ENCODE measurements at places on chromosomes 3 and 15.

DNA sequence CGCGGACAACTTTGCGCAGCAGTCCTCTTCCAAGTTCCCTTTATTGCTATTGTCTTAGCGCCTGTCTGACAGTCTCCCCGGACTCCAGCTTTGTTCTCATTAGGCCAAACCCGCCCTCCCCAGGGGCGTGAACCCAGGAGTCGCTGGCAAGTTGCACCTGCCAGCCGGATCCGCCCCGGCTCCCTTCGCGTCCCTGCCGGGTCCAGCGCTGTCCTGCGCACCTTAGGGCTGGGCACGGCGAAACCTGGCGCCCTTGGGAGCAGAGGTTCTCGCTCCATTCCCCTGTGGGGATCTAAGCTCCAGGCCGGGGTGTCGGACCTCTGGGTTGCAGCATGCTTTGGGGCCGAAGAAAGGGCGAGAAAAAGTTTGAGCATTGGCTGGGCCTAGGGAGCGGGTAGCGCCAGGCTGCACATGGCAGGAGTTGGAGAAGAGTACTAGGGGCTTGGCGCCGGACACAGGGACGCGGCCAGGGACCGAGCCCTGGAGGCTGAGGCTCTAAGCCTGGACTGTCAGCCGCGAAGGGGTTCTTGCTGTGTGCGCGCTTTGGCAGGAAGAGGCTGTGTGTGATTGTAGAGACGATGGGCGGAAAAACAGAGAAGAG is 335.1 kb upstream of the THRB start:
- no peak for DNase-seq

- DNase-seq = peak; percentile 77
These were observed 40.9 kb downstream of the UACA start for GRCh38 chr15:70722266-70723121.

DNA sequence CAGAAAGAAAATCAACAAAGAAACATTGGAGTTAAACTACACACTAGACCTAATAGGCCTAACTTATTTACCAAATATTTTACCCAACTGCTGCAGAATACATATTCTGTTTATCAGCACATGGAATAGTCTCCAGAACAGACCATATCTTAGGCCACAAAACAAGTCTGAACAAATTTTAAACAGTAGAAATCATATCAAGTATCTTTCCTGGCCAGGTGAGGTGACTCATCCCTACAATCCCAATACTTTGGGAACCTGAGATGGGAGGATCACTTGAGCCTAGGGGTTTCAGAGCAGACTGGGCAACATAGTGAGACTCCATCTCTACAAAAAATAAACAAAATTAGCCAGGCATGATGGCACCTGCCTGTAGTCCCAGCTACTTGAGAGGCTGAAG is 18.1 kb upstream of the KPNA4 start:
- DNase-seq = no peak

DNA sequence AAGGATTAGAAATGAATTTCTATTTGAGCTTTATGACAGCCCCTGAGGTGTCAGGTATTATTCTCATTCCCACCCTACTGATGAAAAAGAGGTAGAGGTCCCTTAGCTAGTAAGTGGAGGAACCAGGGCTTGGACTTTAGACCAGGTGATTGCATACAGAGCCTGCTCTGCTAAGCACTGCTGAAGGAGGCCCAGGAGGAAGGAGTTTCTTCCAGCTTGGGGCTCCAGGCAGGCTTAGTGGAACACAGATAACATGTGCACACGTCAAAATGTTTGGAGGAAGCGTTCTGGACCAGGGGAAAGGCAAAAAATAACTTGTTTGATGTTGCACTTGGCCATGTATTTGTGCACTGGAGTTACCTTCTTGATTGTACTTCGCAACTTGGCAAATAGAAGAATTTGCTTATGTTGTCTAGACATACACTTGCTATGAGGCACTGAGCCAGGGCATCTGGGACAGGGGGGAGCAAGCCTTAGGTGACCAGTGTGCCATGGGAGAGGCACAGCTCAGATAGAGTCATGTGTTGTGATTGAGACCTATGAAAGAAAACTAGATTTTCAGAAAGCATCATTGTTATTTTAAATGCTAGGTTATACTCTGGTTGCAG is 22.4 kb downstream of the IFT122 start:
- DNase-seq = no peak

GRCh38 chr3:108826309-108827187 is 4.0 kb downstream of the TRAT1 start:
- no peak for DNase-seq

GRCh38 chr3:111864821-111865656 is 6.0 kb downstream of the PHLDB2 start:
- peak; percentile 88 for DNase-seq

GRCh38 chr15:28995705-28996104 is 109.9 kb downstream of the APBA2 start:
- no peak for DNase-seq

GRCh38 chr3:169467751-169468150 is 195.8 kb downstream of the MECOM start:
- DNase-seq = no peak

GRCh38 chr3:120796976-120797375 is 54.4 kb downstream of the GTF2E1 start:
- DNase-seq = no peak

DNA sequence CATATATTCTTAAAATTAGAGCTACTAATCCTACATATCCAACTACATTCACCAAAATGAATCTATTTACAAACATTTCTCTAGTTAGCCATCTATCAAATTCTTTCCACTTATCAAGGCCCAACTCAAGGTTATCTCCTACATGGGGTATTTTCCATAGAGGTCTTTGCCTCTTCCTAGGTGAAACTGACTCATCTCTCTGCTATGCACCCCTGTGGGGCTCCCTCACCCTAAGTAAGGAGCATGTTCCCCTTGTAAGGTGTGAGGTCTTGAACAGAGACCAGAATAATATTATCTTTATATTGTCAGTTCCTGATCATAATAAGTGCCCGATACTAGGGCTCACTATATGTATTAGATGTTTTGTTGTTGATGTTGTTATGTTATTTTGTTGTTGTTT is 74.6 kb upstream of the TSC22D2 start:
- no peak for DNase-seq

DNA sequence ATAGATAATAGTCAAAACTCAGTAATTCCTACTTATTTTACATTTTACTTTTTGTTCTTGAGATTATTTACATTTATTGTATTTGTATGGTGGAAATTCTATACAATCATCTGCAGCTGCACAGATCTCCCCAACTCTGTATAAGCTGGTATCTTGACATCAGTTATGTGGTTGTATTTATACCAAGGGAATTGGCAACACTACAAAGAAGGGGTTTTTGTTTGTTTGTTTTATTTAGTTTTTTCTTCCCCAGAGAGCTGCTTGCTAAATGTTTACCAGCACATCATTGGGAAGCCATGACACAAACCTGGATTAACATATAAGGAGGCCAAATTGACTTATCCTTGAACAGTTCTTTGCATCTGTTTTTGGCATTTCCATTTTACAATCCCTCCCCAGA is 389.2 kb upstream of the KCNMB2 start:
- DNase-seq = no peak

DNA sequence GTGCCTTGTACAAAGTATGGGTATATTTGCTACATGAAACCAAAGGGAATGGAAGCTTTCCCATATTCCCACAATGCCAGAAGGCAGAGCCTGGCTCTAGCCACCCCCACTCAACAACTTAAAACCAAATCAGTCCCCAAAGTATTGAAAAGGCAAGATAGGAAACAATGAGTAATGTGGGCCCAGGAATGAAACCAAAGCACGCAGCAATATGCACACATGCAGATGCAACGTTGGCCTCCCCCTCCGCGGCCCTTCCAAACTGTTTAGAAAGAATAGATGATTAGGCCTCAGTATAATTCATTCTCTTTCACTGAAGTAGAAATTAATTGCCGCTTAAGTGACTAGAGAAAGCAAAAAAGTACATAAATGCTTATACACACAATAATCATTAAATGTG is 59.1 kb downstream of the THRB start:
- DNase-seq = no peak

GRCh38 chr3:130259166-130259874 is 86.2 kb upstream of the COL6A5 start:
- no peak for DNase-seq

DNA sequence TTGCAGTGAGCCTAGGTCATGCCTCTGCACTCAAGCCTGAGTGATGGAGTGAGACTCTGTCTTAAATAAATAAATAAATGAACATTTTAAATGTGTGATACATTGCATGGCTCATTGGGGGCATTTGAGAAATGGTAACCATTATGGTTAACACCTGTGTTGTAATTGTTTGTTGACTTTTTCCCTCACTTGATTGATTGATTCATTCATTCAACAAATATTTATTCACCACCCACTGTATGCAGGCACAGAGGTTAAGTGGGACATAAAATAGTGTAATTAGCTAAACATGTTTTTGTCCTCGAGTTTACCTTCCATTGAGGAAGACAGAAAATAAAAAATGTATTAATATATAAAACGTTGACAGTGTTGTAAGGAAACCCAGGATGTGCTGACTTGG is 127.1 kb upstream of the ANKRD28 start:
- DNase-seq = no peak

- no peak for DNase-seq
These were observed 50.2 kb downstream of the NUDT16 start for GRCh38 chr3:131431754-131432153.

GRCh38 chr3:177351757-177352158 is 154.5 kb upstream of the TBL1XR1 start:
- no peak for DNase-seq

DNA sequence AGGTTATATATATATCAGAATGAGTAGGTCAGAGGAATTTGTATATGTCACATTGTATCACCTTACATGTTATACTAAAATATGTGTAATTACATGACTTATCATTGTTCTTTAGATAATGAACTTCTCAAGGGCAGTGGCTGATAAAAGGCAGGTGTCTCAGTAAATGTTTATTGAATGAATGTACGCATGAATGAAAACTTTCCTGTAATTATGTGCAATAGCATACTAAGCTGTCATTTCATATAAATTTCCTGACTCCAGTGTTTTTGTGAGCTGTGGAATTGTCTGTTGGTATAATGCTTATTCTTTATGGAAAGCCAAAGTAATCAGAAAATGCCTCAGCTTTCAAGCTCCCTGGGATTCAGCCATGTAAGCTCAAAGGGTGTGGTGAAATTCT is 4.2 kb downstream of the TBC1D23 start:
- no peak for DNase-seq

- no peak for DNase-seq
These were observed 48.7 kb downstream of the SETMAR start for GRCh38 chr3:4351872-4352271.

- no peak for DNase-seq
These were observed 271.9 kb upstream of the TPRG1 start for GRCh38 chr3:188899881-188900280.

DNA sequence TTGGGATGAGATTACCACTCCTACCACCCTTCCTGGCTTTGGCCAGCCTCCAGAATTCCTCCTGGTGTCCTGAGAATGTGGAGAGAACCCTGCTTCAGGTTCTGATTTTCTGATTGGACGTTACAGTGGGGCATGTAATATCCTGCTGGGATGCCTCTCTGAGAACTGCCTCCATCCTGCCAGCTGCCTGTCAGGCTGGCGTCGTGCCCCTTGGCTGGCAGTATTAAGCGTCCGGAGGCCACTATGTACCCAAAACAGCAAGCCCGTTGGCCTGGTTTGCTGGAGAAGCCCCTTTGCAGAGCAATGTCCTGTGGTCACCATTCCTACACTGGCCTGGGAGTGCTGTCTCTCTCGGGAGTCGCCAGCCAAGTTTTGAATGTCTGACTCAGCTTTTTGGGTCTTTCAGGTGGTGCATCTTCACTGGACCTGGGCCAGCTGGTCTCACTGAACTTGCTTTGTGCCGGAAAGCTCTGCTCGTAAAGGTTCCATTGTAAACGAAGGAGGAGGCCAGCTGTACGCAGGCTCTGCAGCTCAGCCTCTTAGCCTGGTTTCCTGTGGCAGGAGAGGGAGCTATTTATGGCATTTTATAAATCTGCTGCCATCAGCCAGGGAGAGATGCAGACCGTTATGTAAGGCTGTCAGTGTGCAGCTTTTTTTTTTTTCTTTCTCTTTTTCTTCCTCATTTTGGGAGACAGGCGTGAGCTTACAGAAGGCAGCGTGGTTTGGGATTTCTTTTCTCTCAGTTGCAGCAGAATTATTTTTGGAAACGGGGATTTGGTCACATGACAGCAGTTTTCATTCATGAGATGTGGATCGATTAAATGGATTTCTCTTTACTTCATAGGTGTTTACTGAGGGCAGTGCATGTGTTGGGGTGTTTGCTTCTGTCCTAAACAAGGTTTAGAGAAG is 19.0 kb upstream of the TRAK1 start:
- DNase-seq = peak; percentile 85

All from AG10803 (cell line).